Activated CD4-positive, alpha-beta T cell treated with anti-CD3 and anti-CD28 coated beads for 36 hours (primary cell): ENCODE measurements at places on chromosomes 6 and 20. TPM values are rescaled to one million over a fixed set of nuclear protein-coding genes. Genes with fewer than 3 reads are reported as not detected.

Gene C20orf204
- 3.3 TPM for total RNA-seq

Gene SDCBP2
- total RNA-seq, result 3.2 TPM

- H3K36me3 ChIP-seq, result no peaks in the 10 kb centered on the region
- no peaks in the 10 kb centered on the region for H3K27me3 ChIP-seq
- peaks cover 62% of the 10 kb centered on the region for H3K4me1 ChIP-seq
- no peak overlapping the region for H3K27ac ChIP-seq
These were observed 36.6 kb downstream of the IRF4 start for GRCh38 chr6:428047-428603.

- H3K4me3 ChIP-seq, result no peak overlapping the region
- no peaks in the 10 kb centered on the region for H3K36me3 ChIP-seq
- no peaks in the 10 kb centered on the region for H3K4me1 ChIP-seq
- no peak for DNase-seq
These were observed 338.3 kb downstream of the RNF144B start for GRCh38 chr6:18725449-18725848.

- peaks cover 50% of the 10 kb centered on the region for H3K4me1 ChIP-seq
- H3K4me3 ChIP-seq, result no peak overlapping the region
- no peak overlapping the region for H3K27ac ChIP-seq
- no peak for DNase-seq
These were observed 38.0 kb upstream of the FAM83D start for GRCh38 chr20:38888059-38888831.

DNA sequence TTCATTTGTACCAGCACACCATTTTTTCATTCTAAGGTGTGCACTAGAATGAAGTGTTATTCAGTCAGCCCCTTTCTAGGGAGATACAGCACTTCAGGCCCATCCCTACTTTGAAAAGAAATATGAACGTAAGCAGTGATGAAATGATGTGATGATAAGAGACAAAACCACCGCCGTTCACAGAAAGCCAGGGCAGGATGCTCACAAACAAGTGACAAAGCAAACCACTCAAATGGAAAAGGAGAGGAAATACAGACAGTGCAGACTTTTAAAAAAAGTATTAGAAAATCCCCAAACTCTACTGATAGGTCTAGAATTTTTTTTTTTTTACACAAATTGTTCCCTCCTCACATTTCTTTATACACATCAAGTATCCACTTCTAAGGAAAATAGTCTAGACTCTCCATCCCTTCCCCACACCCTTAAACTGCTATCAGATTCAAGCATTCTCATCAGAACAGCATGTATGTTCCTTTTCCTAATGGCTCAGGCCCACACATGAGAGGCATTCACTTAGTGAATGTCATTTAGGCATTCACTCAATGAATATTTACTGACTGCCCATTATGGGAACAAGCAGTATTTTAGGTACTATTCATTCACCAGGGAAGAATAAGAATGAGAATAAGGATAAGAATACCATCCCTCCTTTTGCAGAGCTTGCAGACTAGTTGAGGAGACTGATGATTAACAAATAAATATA lies 243.5 kb downstream of the GMPR start:
- H3K27me3 ChIP-seq, result no peaks in the 10 kb centered on the region
- H3K36me3 ChIP-seq, result peaks cover 31% of the 10 kb centered on the region
- DNase-seq, result peak; percentile 74
- H3K4me1 ChIP-seq, result peaks cover 81% of the 10 kb centered on the region
- H3K4me3 ChIP-seq, result peak overlapping the region; percentile 10
- H3K27ac ChIP-seq, result peak overlapping the region; percentile 92

- no peaks in the 10 kb centered on the region for H3K27me3 ChIP-seq
- no peaks in the 10 kb centered on the region for H3K36me3 ChIP-seq
- no peak for DNase-seq
- H3K27ac ChIP-seq, result no peak overlapping the region
These were observed 182.7 kb downstream of the TFAP2B start for GRCh38 chr6:51001399-51001798.

DNA sequence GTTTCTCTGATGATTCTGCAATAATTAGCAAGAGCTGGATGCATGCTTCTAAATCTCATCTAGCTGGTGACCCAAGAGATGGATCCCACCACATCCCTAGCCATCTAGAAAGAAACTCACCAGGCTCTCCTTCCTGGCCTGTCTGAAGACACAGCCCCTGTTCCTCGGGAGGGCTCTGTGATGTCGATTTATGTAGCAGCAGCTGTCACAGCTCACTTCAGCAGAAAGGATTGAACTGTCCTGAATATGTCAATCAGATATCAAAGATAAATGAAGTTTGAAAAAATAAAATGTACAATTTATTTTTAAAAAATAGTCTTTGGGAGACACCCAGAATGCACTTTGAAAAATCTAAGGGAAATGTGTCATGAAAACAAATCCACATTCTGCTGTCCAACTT lies 67.3 kb upstream of the TSHZ2 start:
- no peaks in the 10 kb centered on the region for H3K36me3 ChIP-seq
- no peak overlapping the region for H3K4me3 ChIP-seq
- DNase-seq, result no peak
- H3K27ac ChIP-seq, result no peak overlapping the region
